ENCODE measurements at places on chromosomes 2 and 18.
A peak's percentile ranks its signal among the peaks of the same experiment; 100 is the strongest.

- DNase-seq = no peak
These were observed 65.4 kb downstream of the LDAH start for GRCh38 chr2:20757405-20758090.

- DNase-seq = peak; percentile 20
These were observed 688 bp downstream of the CDH20 start for GRCh38 chr18:61333746-61334490.

DNA sequence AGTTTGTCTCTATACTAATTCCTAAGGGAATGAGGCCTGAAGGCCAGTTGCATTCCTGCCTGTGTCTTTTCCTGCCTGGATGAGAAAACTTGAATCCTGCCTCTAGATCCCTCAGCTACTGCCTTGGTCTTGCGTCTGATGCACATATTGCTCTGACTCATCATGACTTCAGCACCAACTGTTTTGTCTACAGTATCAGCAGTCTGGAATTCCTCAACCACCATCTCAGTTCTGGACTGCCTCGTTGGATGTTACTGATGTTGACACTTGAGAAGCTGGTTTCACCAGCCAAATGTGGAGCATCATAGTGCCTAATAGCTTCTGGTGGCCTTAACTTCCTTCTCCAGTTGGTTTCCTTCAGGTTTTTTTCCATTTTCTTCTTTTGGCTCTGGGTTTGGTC lies 211.0 kb downstream of the CTNNA2 start:
- DNase-seq = peak; percentile 62

GRCh38 chr2:188481474-188481873 lies 189.8 kb downstream of the GULP1 start:
- DNase-seq = no peak

DNA sequence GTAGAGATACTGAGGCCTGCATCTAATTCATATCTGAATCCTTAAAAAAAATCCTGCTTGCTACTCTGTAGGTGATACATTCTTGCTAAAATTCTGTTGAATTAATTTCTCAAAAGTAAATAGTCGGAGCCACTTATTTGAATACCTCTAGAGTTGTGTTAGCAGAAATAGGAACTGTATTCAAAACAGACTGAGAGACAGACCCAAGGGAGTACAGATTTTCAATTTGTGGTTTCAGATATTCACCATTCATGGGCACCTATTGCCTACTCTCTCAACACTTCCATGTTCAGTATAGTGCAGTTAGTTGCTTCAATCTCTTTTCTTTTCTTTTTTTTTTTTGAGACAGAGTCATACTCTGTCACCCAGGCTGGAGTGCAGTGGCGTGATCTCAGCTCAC lies 46.6 kb upstream of the CTLA4 start:
- DNase-seq = no peak

DNA sequence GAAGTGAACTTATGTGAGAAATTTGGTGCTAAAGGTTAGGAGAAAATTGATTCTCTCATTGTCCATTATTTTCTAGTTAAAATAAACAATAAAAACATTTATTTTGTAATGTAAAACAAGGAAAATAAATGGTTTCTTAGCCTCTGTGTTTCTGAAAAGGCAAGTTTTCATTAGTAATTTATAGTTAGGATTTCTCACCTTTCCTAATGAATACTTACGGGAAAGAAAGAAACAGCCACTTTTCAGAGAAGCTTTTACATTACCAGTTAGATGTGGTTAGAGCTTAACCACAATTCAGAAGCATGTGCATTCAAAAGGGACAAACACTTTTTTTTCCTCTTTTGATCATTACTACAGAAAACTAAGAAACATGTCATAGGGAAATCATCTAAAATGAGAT lies 18.8 kb downstream of the NEMP2 start:
- DNase-seq = no peak

DNA sequence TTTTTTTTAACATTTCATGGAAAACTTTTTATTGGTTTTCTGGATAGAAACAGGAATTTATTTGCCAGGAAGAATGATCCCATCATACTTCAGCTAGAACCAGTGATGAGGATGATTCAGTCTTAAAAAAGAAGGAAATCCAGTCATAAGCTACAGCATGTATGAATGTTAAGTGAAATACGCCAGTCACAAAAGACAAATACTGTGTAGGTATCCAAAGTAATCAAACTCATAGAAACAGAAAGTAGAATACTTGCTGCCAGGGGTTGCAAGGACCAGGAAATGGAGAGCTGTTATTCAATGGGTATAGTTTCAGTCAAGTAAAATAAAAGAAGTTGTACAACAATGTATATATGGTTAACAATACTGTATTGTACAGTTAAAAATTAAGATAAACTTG lies 21.3 kb downstream of the PSME4 start:
- DNase-seq = no peak

DNA sequence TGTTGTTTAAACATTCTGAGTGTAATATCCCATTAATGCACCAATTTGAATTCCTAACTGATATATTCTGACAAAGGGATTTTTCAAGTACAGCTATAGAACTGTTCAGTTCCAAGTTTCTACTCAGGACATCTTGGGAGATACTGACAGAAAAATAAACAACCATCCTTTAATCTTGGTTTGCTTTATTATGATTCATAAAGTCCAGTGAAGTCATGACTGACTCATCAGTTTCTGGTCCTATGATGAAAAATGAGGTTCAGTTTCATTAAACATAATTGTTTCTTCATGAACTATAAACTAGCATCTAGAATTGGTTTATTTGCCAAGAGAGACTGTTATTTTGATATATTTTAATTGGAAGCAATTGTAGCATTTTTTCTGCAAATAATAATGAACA lies 896.2 kb downstream of the CCDC85A start:
- peak; percentile 46 for DNase-seq

GRCh38 chr2:138433995-138434951 lies 67.3 kb upstream of the SPOPL start:
- DNase-seq = no peak

DNA sequence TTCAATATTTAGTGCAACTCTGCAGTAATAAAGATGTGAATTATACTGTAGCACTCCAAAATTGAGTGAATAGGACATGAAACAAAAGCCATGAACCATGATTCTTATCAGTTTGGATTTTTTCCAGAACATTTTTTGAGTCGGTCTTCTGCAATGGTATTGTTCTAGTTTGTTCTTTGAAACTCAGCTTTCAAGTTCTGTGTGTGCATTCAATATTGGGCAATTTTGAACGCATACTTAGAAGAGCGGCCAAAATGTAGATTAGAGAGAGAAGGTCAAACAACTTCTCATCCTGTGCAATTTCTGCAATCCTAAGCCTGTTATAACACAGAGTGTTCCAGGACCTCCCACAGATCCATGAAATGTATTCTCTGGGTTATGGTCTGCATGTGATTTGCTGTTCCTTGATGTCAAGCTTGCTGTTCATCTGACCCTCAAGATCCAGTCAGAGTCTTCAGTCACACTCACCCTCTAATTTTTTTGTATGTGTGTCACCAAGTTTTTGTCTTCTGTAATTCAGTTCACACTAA lies 48.3 kb downstream of the TSPYL6 start:
- DNase-seq = no peak

GRCh38 chr2:215668378-215668775 lies 232.5 kb upstream of the FN1 start:
- no peak for DNase-seq

- DNase-seq = no peak
These were observed 29.9 kb upstream of the GPR155 start for GRCh38 chr2:174516501-174517378.

DNA sequence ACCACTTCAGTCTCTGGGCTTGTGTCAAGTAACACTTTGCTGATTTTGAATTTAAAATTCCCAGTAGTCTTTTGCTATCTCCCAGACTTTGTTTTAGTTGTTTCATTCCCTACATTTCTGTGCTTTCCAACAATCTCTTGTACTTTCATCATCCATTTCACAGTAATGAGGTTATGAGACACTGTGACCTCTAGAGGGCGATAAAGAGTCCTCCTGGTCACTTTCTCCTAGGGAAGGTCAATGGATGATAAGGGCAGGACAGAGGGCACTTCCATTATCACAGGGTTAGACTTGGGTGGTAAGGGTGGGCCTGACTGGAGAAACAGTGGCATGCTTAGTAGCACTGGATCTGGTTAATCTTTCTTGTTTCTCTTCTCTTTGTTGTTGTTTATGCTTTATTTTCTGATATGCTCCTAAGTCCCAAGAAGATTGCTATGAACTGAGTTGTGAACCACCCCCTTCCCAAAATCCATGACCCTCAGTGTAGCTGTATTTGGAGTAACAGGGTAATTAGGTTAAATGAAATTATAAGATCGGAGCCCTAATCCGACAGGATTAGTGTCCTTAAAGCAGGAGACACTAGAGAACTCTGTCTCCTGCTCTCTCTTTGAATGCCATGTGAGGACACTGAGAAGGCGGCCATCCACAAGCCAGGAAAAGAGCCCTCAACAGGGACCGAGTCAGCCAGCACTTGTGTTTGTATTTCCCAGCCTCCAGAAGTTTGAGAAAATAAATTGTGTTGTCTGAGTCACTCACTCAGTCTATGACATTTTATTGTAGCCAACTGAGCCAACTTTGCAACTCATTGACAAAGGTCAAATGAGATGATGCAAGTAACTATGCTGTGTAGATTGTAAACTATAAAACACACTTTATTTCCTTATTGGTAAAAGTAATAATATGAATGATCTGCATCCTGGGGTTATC lies 779.2 kb downstream of the CNTNAP5 start:
- peak; percentile 1 for DNase-seq

GRCh38 chr2:2448178-2448577 lies 117.1 kb upstream of the MYT1L start:
- DNase-seq = no peak

DNA sequence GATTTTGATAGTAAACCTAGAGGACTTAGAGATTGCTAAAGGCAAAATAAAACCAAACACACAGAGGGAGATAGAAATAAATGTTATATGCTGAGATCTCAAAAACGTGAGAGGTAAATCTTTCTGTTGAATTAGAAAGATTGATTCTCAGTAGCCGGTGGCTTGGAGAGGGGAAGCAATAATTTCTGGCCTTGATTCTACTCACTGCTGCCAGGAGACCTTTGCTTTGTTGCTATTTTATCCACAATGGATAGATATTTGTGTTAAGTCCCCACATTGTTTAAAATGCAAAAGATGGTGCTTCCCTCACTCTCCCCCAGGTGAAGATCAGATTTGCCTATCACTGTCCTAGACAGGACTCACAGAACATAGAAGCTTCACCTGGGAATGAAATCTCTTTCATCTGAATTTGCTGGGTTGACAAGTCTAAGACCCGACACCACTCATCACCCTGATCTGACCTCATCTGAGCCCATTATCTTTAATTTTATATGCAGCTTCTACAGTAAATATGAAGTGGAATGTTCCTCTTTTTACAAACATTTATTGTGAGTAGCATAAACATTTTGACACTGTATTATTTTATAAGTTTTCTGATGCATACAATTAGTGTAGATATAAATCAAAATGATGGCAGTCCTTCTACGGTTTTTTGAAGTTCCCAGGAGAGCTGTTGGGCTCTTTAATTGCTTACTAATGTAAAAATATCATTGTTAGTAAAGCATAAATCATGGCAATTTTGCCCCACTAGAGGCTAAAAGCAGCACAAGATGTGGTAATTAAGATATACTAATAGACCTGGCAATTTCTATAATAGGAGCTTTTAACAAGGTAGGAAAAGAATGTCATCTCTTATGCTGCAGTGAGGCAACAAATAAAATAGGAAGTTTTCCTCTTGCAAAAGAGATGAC lies 149.7 kb downstream of the DCC start:
- DNase-seq = no peak

GRCh38 chr18:49250816-49251388 lies 209.5 kb downstream of the DYM start:
- DNase-seq = no peak

DNA sequence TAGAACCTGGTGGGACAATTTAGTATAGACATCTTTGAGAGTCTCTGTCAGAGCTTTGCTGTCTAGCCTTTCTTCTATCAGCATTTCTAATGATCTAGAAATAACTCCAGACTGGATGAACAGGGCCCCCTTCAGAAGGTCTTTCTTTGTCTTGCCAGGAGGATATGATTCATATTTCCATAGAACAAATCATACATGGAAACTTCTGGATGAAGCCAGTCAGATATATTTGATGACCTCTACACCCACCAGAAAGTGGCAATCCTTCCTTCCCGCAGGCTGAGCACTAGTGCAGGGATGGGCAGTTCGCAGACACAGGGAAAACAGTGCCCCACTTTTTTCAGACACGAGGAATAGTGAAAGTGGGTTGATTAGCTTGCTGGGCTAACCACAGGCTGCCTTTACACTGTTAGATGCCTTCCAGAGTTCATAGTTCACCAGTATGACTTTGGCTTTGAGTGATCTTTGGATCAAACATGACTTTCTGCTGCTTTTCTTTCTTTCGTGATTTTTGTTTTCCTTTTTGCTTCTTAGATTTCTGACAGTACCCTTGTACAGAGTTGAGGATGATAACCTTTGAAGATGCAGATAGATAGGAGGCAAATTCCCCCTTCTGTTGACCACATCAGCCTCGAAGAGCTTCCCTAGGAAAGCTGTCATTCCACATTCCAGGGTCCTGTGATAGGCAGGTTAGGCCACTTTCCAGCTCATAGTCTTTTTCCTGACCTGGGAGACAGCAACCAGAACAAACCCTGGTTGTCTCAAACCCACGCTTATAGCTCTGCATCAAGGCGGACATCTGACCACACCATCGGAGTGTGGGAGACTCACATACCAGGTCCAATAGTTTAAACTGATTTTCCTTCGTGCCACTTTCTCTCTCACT lies 237.0 kb downstream of the ZNF407 start:
- no peak for DNase-seq

- no peak for DNase-seq
These were observed 522.9 kb downstream of the TMEM182 start for GRCh38 chr2:103284750-103285149.

- no peak for DNase-seq
These were observed 91.8 kb downstream of the ACVR1 start for GRCh38 chr2:157784169-157784822.

GRCh38 chr18:67520351-67520921 lies 3.9 kb upstream of the DSEL start:
- DNase-seq = no peak

- DNase-seq = no peak
These were observed 138.6 kb upstream of the SIX3 start for GRCh38 chr2:44802777-44803424.

Data from hepatic stellate cell (primary cell).